ENCODE measurements at places on chromosomes 4 and X. TPM values are rescaled to one million over a fixed set of nuclear protein-coding genes. Genes with fewer than 3 reads are reported as not detected.

CORIN gene
- total RNA-seq: 0.19 TPM

VCX3B gene
- total RNA-seq: not detected

REELD1 gene
- total RNA-seq: not detected

HAND2 gene
- total RNA-seq: not detected

MCTS1 gene
- 55.1 TPM for total RNA-seq

F9 gene
- total RNA-seq: not detected

SRPK3 gene
- total RNA-seq: not detected

ZDHHC9 gene
- total RNA-seq: 42.5 TPM

TSPAN6 gene
- 34.1 TPM for total RNA-seq

KIF4A gene
- total RNA-seq: 6.3 TPM

PPBP gene
- not detected for total RNA-seq

COX7B2 gene
- not detected for total RNA-seq

DNA sequence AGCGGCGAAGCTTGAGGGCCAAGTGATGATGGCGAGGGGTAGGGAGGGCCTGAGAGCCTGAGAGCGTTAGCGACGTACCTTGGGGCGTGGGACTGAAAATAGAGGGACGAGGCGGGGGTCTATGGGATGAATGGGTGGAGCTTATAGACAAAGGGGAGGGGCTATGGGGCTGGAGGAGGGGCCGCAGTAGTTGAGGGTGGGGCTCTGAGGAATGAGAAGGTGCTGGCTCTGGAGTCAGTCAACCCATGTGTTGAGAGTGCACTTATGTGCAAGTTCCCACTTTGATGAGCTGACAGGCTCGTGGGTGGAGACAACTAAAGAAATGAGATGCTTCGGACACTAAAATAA, 488 bp downstream of the TBC1D25 start:
- DNase-seq: no peak

DNA sequence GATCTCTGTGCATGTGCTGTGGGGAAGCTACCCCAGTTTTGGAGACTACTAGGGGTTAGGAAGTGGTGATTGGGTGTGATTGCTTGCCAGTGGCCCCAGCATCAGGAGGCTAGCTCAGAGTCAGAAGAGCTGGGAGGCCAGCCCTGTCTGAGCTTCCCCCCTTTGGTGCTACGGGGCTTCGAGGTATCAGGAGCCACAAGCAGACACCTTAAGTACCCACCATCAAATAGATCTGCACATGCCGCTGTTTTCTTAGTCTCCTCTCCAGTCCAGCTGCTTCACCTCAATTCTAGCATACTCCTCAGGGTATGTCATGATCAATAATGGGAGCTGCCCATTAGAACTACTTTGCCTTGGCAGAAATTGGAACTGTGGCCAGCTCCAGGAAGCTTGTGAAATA, 10.8 kb upstream of the PPEF1 start:
- DNase-seq: no peak

DNA sequence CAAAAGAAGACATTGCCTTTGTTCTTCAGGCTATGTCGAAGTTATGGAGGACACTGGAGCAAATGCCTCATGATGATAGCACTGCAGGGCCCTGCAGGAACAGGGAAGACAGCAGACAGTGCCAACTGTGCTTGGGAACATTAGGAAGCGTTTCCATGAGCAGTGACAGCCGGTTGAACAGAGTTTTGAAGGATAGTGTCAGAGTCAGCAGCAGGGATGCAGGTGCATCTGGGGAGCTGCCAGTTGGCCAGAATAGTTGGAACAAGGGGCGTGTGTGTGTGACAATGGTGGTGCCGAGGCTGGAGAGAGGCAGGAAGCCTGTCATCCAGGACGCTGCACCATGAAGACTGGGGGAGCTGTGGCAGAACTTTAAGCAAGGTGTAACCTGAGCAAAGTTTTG, 88.6 kb downstream of the SHROOM3 start:
- no peak for DNase-seq

GRCh38 chrX:72270316-72270866, 6.7 kb downstream of the RPS4X start:
- DNase-seq: no peak

- DNase-seq: no peak
Measured at GRCh38 chrX:63349307-63349706, 1.8 kb downstream of the SPIN4 start.

DNA sequence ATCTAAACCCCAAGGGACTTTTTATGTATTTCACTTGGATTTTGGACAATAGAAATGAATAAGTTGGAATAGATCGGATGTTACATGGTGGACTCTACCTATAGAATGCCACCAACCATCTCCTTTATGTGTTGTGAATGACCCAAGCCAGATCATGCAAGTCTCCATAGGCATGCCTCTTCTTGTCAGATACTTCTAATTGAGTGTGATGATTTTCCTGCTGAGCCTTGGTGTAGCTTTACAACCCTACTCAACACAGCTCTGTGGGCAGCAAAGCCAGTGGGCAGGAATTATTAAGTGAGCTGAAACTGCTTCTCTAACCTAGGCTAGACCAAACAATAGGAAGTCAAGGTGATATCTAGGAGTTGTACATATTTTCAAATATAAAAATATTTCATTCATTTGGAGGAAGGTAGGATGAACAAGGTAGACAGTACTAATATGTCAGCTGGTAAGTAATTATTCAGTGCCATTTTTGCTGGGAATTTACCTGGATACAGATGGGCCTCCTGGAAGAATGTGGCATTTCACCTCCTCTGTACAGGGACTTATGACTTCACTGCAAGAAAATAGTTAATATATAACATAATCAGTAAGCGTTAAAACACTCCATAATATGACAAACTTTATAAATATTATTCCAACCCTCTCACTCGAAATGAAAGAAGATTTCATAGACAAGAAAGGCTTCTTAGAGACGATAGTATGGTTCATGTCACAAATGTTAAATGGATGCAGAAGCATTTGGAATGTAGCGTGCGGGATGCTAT, 298.0 kb upstream of the FAT1 start:
- DNase-seq: no peak

- no peak for DNase-seq
Measured at GRCh38 chr4:156884183-156884582, 87.4 kb downstream of the PDGFC start.

GRCh38 chrX:45954026-45954425, 591.2 kb downstream of the ZNF674 start:
- DNase-seq: no peak

GRCh38 chr4:8319061-8319460, 49.5 kb downstream of the HTRA3 start:
- no peak for DNase-seq

GRCh38 chr4:121185960-121186359, 21.8 kb upstream of the TNIP3 start:
- no peak for DNase-seq

DNA sequence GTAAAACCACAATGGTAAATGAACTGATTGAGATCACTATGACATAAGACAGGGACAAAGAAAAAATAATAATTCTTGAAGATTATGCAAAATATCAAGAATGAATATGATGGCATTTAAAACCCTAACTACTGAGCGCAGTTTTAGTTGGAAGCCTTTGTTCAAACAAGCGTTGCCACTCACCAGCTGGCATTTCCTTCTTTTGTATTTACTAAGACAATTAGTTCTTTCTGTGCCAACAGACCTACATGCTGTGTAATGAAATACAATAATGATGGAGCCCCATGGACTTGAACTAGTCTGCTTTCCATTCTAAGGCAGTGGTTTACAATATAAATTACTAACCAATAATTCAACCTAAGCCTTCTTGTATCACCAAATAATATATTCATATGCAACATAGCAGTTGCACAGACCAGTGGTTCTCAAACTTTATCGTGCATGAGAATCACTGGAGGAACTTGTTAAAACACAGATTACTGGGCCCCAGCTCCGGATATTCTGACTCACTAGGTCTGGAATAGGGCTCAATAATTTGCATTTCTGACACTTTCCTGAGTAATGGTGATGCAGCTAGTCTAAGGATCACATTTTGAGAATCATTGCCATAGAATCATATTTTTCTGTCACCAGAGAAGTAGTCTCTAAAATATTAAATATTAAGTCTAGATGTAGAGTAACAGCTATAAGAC, 196.4 kb upstream of the MAGEB18 start:
- peak; percentile 69 for DNase-seq

GRCh38 chrX:66200855-66201795, 37.1 kb downstream of the HEPH start:
- DNase-seq: no peak

- no peak for DNase-seq
Measured at GRCh38 chrX:32141841-32142240, 1069.5 kb downstream of the DMD start.

DNA sequence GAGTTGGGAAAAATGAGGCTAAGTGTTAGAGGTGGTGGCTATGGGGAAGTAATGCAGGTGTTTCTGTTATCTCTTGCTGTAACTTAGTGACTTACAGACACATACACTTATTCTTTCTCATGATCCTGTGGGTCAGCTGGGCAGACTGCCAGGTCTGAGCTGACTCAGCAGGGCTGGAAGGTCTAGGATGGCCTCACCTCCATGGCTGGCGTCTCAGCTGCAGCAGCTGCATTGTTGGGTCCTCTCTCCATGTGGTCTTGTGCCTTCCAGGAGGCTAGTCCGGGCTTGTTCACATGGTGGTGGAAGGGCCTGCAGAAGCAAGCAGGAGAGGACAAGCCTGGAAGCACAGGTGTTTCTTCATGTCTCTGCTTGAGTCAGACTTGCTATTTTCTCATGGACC, 172.7 kb downstream of the NHS start:
- DNase-seq: peak; percentile 64

GRCh38 chr4:15238720-15239119, 189.1 kb upstream of the C1QTNF7 start:
- DNase-seq: no peak

GRCh38 chrX:16664074-16664473, 14.1 kb downstream of the S100G start:
- no peak for DNase-seq

- no peak for DNase-seq
Measured at GRCh38 chr4:6281436-6282313, 12.0 kb downstream of the WFS1 start.

- DNase-seq: no peak
Measured at GRCh38 chrX:119374736-119375135, 24.4 kb upstream of the SLC25A43 start.

DNA sequence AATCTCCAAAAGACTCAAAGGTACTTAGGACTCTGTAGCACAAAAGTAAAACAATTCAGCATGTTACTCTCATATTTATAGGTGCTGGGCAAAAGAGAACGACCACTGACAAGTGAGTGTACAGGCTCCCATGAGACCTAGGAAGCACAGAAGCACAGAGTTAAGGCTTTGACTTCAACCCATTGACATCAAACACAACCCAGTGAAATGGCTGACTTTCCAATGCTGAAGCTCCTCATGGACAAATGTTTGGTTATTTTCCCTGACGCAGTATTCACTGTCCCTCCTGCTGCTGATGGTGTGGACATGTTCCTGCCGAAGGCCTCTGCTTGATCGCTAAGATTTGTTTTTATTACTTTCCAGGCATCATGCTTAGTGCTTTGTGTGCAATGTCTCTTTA, 148.7 kb downstream of the TSPAN5 start:
- DNase-seq: no peak

GRCh38 chr4:138952411-138952810, 63.2 kb upstream of the NOCT start:
- no peak for DNase-seq

DNA sequence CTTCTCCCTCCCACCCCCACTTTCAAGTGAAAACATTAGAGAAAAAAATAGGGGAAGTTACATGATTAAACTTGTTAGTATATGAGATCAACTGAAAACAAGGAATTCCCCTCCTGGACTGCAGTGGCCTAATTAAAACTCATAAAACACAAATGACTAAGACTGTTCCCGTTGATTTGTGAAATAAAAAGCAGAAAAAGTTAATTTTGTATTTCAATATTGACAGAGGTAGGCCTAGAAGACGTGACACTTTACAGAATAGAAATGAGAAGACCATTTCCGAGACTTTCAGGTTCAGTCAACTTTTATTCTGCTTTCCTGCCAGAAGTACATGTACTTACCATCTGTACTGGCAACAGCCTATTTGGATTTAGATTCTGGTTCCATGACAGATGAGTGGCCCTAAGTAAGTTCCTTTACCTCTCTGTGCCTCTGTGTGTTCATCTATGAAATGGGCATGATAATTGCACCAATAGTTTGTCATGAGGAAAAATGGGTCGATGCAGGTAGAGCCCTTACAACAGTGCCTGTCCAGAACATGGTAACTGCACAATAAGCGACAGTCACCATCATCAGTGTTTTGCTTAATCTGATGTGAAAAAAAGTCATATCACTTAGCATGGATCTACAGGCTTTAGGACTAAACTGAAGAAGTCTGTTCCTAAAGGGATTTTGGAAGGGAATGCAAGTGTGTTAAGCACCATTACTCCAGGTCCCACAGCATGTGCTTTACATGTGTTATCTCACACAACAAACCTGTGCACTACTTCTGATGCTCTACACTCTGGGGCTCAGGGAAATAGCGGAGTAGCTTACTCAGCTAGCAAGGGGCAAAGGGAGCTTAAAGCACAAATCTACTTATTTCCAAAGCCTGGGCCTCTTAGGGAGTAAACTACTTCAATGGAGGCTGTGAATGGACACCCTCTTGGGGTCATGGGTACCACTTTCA, 562.3 kb upstream of the DIPK2B start:
- no peak for DNase-seq

GRCh38 chrX:154074199-154074598, 23.3 kb downstream of the MECP2 start:
- no peak for DNase-seq

DNA sequence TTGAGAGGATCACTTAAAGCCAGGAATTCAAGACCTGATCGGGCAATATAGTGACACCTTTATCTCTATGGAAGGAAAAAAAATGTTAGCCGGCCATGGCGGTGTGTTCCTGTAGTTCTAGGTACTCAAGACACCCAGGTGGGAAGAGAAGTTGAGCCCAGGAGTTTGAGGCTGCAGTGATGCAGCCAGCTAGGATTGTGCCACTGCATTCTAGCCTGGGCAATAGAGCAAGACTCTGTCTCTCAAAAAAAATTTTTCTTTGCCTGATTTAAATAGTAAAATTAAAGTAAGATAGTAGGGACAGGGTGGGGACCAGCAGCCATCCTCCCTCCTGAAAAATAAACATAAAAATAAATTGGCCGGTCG, 16.9 kb upstream of the FAM47E start:
- no peak for DNase-seq

- DNase-seq: no peak
Measured at GRCh38 chr4:81482326-81482725, 10.6 kb upstream of the RASGEF1B start.

DNA sequence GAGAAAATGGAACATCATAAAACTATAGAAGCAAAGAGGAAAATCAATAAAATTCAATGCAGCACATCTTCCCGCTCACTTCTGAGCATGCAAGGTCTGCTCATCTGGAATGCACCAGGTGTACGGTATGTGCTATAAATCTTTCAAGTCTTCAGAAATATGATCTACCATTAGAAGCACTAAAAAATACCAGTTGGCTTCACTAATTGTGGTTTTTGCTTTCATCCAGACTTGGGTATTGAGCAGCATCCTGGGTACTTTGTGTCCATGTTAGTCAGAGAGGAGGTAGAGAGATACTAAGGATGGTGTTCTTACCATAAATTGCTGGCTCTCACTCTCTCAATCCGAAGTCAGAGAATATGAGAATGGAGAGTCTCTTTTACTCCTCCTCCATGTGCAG, 477.1 kb downstream of the PPARGC1A start:
- DNase-seq: no peak
